ENCODE measurements at places on chromosomes 1 and 21.

DNA sequence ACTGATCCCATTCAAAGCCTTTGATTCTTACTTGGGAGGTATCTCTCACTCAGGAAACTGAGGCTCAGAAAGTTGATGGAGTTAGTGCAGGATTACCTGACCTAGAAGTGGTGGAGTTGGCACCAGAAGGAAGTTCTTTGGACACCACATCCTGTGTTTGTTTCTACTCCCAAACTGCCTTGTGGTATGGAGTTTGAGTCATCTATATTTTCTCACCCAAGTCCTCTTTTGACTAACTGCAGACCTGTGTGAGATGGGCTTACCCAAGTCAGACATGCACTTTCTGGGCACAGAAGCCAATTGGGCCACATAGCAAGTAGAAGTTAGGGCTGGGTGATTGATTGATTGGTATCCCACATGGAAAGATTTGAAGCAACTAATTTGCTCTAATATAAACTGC lies 36.1 kb downstream of the FGGY start:
- no peak for DNase-seq

DNA sequence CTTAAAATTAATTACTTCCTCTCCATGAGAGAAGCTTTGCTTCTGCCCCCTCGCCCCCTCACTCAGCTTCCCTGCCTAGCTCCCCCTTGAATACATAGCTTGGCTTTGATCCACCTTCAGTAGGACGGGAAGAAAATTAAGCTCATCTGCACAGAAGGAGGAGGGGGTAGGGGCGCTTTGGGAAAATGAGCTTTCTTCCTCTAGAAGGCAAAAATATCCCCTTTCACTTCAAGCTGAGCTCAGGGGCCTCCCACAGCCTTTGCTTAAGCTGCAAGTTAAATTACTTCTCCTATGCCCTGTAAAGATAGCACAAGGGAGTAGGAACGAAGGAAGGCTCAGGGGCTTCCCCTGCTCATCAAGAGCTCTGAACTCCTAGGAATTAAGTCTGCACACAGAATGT lies 65.2 kb upstream of the GOLT1A start:
- no peak for DNase-seq

DNA sequence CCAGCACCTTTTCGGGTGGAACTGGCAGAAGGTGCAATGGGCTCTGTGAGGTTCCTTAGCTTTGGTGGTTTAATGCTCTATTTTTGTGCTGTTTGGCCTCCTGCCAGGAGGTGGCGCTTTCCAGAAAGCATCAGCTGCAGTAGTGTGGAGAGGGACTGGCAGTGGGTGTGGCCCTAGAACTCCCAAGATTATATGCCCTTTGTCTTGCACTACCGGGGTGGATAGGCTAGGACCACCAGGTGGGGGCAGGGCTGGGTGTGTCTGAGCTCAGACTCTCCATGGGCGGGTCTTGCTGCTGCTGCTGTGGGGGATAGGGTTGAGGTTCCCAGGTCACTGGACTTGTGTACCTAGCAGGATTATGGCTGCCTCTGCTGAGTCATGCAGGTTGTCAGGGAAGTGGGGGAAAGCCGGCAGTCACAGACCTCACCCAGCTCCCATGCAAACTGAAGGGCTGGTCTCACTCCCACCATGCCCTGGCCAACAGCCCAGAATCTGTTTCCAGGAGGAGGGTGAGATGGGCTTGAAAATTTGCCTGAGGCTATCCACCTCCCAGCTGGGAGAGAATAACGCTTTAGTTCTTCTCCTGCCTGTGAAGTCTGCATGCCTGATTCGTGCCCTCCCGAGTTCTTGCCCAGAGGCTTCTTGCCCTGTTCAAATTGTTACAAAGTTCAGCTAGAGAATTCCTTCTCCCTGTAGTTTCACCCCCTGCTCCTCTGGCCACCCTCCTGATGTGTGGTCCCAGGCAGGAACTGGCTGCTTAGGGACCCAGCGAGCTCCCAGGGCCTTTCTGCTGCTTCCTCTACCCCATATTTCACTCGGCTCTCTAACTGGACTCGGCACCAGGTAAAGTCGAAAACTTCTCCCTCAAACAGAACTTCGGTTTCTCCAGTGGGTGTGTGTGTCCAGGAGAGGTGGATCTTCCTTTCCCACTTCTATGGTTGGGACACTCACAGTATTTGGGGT lies 76.5 kb upstream of the BTG3 start:
- no peak for DNase-seq

DNA sequence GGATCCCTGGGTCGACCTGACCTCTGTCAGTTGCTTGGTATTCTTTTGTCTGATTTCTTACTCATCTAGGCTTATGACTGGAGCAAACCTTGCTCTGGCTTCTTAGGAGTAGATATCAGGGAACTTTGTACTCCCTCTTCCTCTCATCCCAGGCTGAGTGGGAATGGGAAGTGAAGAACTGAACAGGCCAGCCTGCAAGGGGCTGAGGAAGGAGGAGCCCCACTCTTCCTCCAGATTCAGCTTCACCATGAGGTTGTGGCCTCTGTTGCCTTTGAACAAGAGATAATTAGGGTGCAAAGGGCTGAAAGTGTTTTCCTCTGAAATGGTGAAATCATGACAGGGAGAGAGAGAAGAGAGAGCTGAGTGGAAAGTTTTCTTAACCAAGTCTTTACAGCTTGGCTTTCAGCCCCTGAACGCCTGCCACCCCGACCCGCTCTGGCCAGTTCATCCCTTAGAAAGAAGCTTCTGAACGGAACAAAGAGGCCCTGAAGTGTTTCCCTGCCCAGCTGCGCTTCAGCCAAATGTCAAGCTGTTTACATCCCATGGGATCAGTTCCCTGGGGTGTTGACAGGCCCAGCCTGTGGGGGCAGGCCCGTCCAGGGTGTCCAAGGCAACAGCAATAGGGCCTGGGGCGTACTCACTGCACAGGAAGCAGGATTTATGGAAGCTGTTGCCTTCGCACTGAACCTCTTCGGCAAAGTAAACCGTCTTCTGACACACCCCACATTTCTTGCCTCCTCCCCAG lies 11.2 kb downstream of the CSRP1 start:
- DNase-seq, result peak; percentile 42

DNA sequence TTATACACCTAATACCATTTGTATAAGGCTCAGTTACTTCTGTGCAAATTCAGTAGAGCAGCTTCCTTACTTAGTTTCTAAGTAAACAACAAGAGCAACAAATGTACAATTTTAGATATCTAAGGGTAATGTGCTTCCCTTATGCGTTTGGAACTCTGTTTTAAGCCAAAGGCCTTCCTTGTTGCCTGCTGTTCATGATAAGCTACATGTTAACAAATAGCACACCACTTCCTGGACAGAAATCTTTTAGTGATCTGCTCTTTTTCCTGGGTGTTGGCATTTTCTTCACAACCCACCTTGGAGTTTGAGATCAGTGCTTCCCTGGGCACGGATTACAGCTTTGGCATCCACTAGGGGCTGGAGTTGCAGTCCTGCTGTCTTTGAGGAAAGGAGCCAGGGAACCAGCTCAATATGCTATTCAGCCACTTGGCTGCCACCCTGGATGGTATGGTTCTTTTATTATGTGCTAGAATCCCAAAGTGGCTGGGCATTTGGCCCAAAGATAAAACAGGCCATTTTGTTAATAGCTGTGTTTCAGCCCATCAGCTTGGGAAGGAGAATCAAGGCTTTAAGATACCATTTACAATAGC lies 55.6 kb upstream of the ADAR start:
- DNase-seq, result peak; percentile 25

DNA sequence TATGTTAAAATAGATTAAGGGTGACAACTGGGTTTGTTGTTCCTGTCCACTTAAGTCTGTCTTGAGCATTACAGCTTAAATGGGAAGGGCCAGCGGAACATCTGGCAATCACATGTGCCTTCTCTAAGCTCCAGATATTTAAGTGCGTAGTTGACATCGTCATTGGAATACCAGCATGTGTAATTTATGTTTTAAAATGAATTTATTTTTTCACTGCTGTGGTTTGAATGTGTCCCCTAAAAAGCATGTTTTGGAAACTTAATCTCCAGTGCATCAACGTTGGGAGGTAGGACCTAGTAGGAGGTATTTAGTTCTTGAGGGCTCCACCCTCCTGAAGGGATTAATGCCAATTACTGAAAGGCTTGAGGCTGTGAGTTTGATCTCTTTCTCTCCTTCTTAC lies 13.4 kb downstream of the ZCCHC17 start:
- DNase-seq, result no peak

DNA sequence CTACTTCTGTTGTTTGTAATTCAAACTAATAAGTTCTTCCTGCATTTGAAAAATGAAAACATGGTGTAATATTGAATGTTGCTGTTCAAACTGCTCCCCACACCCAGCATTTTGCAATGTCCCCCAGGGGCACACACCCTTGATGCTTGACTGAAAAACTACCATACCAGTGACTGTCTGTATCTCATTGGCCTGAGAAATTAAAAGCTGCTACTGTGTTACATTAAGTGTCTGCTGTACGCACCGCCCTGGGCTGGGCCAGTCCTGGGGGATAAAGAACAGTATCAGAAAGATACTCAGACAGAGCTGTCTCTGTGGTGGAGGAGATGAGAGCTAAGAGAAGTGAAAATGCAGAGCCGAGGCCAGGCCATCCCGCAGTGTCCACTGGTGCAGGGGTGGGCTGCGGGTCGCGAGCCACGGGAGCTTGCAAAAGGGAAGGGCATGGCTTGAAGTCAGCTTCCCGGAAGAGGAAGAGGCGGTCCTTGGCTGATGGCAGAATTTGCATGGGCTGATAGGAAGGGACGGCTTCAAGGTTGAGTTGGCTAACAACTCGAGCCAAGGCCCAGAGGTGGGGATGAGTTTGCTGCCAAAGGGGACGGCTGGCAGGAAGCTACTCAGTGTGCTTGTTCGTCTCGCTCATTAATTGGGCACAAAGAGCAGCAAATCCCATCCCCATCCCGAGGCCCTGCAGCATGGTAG lies 329.8 kb upstream of the VAMP3 start:
- DNase-seq, result no peak

DNA sequence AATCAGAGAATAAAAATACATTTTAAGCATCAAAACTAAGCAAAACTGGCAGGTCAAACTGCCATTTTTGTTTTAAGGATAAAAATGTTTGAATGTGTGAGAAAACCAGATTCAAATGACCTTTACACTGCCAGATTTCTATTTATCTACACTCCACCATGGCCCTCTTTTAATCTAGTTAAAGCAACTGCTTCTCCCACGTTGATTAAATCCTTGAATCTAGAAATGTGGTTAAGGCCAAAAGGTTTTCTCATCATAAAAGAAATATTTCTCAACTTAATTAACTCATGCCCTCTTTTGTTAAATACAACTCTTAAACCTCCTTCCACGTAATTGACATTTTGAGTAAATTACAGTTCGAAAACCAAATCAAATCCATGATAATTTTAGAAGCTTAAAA lies 15.0 kb downstream of the EGLN1 start:
- DNase-seq, result no peak

DNA sequence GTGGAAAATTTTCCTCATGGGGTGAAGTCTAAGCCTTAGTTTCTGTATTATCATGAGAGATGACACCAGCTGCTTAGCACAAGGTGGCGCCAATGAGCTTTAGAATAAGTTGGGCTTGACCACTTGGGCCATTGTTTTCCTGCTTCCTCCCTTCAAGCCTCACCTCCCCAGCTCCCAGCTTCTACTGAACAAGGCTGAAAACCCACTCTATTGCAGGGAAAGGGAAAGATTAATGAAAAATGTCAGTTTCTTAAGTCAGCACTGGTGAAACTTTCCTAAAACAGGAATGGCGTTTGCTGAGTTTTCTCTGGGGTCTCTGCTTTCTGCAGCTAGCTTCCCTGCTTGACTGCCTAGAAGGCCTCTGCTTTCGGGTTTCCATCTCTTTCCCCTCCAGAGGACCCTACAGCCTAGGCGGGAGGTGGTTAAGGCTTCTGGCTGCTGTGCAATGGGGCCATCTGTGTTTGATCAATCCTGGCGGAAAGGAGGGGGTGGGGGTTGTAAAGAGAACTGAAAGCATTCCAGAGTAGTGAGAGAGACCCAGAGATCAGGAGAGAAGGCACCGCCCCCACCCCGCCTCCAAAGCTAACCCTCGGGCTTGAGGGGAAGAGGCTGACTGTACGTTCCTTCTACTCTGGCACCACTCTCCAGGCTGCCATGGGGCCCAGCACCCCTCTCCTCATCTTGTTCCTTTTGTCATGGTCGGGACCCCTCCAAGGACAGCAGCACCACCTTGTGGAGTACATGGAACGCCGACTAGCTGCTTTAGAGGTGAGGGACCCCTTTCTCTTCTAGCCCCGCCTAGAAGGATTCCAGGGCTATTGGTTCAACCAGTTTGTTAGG lies at the start of gene OLFML3:
Gene OLFML3, plus strand, starts transcription at position 612 of the 840 bp plus-strand sequence. Its CDS starts 43 bp downstream, at position 655.
- peak; percentile 83 for DNase-seq

DNA sequence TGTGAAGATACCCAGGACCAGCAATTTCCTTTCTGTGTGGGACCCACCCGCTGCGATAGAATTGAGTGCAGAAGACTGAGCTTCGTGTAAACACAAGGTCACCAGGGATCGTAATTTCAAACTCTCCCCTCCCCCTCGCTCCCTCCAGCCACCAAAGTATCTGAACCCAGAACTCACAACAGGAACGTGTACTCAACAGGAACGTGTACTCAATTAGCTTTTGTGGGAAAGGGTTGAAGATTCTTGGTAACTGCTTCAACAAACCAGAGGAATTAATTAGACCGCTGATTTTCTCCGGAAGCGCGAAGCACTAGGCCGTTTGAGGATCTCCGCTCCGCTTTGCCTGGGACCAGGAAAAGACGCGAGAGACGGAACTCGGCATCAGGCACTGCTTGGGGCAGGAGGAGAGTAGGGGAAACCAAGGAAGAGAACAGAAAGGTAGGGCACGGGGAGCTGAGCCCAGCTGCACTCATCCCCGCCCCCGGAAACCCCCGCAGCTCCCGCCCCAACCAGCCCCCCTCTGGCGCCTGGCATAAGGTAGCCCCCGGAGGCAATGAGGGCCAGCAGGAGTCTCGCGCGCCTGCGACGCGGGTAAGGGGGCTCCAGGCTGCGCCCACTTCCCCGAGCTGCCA lies 453 bp downstream of the DRAM2 start:
- peak; percentile 66 for DNase-seq

DNA sequence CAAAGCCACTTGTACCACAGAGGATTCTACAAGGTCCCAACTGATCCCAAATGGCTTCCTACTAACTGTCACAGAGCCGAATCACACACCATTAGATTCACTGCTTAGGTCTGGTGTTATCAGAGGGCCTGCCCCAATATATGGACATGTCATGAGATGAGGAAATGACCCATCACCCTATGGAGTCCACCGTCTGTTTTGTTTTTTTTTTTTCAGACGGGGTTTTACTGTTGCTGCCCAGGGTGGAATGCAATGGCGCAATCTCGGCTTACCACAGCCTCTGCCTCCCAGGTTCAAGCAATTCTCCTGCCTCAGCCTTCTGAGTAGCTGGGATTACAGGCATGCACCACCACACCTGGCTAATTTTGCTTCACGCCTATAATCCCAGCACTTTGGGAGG lies 83.8 kb upstream of the ETS2 start:
- no peak for DNase-seq

DNA sequence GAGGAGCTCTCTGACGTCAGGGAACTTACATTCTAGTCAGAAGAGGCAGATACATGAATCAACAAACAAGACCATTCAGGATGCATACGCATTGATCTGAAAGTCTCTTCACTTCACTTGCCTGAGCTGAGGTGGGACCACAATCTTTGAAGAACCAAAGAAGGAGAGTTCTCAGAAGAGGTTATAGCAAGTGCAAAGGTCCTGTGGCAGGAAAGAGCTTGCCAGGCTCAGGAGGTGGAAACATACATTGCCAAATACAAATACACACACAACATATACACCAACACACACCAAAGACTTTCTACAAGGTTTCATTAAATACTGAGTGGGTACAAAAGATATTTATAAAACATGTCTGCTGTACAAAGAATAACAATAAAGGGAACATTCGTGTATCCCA lies 86.8 kb upstream of the GJB5 start:
- no peak for DNase-seq

- no peak for DNase-seq
Observed at GRCh38 chr1:29251164-29252124, 15.1 kb downstream of the PTPRU start.

Data from SK-N-SH (cell line).